Frontal cortex (tissue), 4 donors: ENCODE measurements at places on chromosomes 3 and 15. TPM values are rescaled to one million over a fixed set of nuclear protein-coding genes. Genes with fewer than 3 reads are reported as not detected.

DNA sequence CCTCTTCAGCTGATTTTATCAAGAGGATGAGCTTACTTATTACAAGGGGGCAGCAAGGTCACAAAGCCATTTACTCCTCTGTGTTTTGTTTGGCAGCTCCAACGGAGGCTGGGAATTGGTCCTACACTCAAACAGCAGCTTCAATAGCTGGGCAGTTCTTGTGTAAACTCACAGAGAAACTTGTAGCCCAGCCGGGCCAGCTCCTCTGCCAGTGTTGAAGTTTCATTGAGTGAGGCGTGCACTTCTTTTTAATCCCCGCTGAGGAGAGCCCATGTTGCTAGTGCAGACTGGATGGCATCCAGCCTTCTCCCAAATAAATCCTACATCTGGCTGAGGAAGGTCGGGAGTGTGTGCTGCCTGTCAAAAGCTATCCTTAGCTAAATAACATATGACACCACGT lies 59.5 kb downstream of the BFSP2 start:
- no peak for DNase-seq

TRH gene
- total RNA-seq: 4.1 TPM

DNA sequence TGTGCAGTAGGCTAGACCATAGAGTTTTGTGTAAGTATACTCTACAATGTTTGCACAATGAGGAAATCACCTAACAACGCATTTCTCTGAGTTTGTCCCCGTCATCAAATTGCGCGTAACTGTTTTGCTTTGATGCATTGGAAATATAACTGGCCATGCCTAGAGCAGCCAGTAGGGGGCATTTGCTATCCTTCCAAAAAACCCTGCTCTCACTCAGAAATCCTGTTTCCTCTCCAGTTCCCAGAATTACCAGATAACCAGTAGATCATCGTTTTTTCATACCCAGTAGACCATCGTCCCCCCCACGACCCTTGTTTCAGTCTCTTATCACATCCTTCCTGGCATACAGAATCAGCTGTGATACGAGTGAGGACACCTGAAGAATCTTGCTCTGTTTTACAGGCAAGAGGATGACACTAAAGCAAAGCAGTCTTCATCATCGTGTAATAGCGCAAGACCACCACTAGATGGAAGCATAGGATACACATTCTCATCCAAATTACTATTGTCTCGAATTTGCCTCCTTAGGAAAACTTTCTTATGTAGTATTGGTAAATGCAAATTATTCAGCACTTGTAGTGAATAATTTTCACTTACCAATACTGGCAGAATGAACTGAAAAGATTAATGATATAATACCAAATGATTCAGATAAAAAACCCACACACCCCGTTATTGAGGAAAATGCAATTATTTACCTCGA lies 4.4 kb upstream of the GABRR3 start:
- peak; percentile 24 for DNase-seq

DNA sequence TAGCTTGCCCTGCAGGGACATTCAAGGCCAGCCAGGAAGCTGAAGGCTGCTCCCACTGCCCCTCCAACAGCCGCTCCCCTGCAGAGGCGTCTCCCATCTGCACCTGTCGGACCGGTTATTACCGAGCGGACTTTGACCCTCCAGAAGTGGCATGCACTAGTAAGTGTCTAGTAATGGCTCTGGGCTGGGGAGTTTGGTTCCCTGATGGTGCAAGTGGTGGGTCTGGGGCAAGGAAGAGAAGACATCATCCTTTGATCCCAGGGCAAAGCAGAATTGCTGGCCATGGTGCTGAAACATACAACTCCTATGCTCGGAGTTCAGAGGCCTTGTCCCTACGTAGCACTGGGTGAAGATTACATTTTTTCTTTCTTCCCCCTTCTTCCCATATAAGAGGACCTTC lies 311.4 kb downstream of the EPHB1 start:
- no peak for DNase-seq

DNA sequence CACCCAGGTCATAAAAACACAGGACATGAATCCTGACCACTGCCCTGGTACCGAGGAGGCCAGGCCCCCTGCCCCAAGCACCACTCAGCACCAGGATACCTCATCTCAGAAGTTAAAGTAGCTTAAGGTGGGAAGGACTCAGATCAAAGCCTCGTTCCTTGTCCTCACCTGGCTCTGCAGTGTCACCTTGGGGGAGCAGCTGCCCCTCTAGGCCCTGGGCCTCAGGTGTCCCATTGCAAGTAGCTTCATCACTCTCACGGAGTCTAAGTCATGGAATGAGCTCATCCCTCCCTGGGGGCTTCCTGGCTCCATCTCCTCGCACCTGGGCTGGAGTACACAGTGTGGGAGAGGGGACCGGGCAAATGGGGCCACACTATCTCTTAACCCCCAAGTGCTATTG lies 148.0 kb downstream of the TPRA1 start:
- no peak for DNase-seq

DNA sequence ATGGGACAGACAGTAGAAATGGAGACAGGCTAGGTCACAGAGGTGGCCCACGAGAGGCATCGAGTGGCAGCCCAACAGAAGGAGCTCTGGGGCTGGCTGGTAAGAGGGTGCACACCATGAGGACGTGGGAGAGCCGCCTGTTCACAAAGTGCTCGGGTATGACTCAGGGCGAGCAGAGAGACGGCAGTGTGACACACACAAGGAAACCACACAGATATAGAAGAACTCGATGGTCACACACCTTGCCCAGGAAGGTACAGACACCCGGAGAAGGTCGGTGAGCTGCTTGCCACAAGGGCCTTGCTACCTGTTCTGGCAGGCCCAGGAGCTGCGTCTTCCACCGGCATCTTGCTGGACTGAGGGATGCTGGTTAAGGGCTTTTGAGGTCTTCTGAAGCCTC lies 50.2 kb downstream of the CA12 start:
- no peak for DNase-seq

- no peak for DNase-seq
These were observed 110.0 kb downstream of the OPA1 start for GRCh38 chr3:193702967-193703366.

DNA sequence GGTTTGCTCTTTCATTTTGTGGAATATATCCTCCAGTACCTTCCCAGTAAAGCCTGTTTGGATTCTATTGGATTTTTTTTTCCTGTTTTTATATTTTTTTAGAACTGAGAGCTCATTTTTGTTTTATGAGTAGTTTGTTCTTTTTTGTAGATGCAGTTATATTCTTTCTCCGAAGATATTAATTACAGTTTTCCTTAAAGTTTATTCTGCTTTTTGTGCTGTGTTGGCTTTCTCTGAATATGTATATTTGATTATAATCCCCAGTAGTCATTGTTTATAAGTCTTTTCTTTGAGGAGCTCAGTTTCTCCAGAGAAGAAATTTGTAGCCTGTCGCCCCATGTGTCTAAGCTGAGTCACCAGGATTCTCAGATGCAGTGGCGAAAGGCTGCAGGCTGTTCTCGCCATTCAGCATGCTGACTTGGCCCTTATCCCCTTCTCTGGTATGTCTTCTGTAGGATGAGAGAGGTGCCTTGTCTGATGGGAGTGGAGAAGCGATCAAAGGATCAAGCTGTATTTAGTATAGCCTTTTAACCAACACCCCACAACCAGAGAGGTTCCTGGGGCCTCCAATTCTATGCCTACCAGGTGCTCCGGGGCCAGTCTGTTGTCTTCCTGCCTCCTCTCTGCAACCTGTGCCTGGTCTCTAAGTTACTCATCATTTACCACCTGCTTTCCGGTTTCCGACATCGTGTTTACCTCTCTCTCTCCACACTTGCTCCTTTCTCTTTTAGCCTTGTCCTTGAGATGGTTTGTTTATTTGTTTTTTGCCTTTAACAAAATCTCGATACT lies 31.7 kb upstream of the MFSD1 start:
- DNase-seq: no peak

GRCh38 chr15:89327113-89327512 lies 7.5 kb downstream of the POLG start:
- no peak for DNase-seq

GRCh38 chr3:147630921-147631415 lies 221.8 kb downstream of the ZIC1 start:
- no peak for DNase-seq

- DNase-seq: no peak
These were observed 131.7 kb downstream of the RYR3 start for GRCh38 chr15:33442449-33442848.

- peak; percentile 62 for DNase-seq
These were observed 66.3 kb downstream of the ISG20 start for GRCh38 chr15:88704791-88705768.

DNA sequence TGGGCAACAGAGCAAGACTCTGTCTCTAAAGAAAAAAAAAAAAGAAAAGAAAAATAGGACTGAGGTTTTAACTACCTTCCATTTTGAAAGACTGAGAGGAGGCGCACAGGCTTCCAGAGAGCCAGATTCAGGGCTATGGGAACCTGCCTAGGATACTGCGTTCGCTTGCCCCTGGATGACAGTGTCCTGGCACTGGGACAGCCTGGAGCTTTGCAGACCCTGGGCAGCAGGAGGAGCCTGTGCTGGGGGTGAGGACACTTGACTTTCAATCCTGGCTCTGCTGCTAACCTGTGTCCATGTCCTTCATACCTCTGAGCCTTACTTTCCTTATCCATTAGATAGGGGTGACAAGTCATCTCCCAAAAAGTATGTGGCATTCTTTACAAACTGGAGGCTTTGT lies 31.2 kb downstream of the CD276 start:
- DNase-seq: no peak

DNA sequence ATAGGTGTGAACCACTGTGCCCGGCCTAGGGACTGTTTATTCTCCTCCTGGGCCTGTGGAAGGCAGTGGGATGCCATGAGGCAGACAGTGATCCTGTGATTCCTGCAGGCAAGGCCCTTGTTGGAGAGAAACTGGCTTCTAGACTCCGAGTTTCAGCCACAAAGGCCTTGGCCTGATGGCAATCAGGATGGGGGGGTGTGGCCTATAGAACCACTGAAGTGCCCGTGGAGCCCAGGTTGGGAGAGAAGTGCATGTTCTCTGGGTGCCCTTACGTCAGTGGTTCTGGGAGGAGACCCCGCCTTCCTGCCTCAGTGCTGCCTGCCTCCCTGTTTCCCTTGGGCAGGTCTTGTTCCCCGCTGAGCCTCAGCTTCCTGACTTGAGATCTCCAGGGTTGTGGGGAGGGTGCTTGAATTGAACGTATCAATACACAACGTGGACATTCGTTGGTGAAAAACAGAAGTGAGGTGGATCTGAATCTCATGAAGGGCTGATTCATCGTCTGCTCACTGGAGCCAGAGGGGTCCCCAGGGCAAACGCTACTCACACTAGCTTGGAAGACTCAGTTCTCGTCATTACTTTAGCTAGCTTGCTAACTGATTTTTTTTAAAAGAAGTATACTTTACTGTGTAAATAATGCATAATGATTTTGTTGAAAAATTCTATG lies 31.8 kb downstream of the IRAK2 start:
- no peak for DNase-seq

IVD gene
- 15.1 TPM for total RNA-seq

- no peak for DNase-seq
These were observed 67.3 kb downstream of the ITGA11 start for GRCh38 chr15:68364660-68365035.

GRCh38 chr3:54427501-54427900 lies 305.1 kb downstream of the CACNA2D3 start:
- no peak for DNase-seq

DNA sequence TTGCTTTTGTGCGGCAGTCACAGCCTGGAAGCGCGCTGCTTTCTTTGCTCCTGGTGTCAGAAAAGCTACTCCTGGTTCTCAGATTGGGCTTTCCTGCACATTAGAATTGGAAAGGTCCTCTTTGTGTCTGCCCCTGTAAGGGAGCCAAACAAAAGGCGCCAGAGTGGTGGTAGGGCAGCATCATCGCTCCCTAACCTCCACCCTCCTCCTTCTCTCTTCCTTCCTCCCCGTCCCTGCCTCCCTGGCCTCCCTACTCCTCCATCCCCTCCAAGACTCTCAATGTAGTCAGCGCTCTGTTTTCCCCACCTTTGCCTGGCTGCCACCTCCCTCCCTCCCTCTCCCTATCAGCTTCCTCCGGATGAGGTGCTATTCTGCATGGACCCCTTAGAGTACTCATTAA lies 65.3 kb downstream of the SH3GL3 start:
- DNase-seq: no peak

- DNase-seq: no peak
These were observed 111.9 kb downstream of the ARPP21 start for GRCh38 chr3:35751207-35751606.

DNA sequence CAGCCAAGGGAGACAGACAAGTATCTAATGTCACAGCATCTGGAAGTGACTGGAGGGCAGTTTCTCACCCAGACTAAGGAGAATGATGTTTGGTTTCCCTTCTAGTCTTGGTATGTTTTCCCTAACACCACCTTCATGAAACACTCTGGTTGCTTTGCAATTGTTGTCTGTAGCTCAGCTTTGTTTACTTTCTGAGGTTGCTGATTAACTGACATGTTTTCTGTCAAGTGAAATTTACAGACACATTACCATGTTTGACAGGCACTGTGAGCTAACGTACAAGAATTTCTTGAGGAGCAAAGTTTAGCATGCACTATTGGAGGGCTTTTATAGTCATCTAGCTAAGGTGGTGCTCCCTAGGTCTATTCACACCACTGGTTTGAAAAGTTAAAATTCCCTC lies 131.6 kb upstream of the NECTIN3 start:
- no peak for DNase-seq

FEZF2 gene
- total RNA-seq: 12.2 TPM

DNA sequence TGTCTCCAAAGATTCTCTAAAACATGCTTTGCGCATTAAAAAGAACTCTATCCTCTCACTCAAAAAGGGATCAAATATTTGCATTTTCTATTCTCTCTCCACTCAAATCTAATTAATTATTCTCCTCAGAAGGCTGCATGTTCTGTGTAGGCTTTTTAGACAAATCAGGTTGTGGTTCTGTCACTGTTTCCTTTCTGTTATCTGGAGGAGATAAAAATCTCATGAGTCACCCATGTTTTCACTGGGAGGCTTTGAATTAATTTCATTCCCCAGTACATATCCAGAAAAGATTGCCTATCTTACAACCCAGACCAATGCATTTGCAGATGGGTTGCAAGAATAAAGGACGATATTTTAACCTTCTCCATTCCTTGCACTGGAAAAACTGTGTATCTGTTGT lies 446.5 kb downstream of the GRM7 start:
- DNase-seq: no peak

DNA sequence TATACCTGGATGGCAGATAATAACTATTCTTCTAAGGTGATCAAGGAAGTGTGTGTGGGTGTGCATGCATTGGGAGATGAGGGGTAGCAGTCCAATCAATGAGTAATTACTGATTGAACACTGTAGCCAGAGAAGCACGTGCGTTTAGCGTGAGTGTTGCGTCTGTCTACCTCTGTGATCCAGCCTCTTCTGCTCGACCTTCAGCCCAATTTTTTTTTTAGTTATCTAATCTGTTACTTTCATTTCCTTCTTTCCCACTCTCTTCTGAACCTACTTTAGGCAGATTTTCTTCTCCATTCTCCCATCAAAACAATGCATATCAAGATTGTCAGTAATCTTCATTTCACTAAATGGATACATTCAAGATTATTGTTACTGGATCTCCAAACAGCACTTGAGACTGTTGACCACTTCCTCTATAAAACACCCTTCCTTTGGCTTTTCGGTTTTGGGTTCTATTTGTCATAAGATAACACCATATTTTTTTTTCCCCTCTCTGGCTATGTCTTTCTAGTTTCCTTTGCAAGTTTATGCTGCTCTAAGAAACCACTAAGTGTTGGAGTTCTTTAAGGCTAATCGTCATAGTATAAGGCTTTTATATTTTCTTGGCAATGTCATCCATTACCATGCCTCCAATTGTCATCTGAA lies 41.0 kb downstream of the MCTP2 start:
- no peak for DNase-seq
